ENCODE measurements at places on chromosomes 2 and 18.

DNA sequence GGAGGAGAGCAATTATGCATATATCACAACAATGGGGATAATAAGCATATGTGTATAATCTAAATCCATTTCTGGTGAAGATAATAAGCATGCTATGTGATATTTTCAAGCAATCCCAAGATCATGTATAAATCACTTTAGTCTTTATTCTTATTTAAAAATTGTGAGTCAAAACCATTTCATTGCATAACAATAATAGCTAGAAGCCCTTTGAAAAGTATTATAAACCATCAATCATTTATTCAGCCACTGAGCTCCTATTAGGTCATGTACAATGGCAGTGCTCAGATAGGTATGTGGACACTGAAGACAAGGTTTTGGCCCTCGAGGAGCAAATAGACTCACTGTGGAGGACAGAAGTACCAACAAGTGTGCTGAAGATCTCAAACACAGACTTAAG is 113.1 kb downstream of the CDCA7 start:
- DNase-seq: no peak

- DNase-seq: no peak
These were observed 100.3 kb downstream of the DAW1 start for GRCh38 chr2:227971619-227972230.

DNA sequence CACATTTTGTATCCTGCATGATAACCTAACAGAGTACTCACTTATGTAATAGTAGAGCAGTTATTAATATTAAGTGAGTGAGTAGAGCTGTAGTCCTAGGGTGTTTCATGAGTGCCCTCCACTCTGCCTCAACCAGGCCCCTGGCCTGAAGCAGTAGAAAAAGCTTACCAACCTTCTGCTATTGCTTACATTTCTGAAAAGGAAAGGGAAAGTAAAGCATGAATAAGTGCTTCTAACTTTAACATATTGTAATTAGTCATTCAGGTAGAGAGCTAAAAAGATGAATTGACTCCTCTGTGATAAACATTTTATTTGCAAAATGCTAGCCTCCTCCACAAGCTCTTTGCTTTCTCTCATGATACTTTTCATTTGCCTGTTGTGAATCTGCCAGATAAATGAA is 94.7 kb upstream of the RPE start:
- DNase-seq: no peak

GRCh38 chr18:42780171-42780570 is 335.3 kb downstream of the RIT2 start:
- no peak for DNase-seq

- DNase-seq: no peak
These were observed 58.5 kb downstream of the ADCY3 start for GRCh38 chr2:24861500-24861899.

- no peak for DNase-seq
These were observed 464.4 kb downstream of the CMPK2 start for GRCh38 chr2:6401301-6401700.

DNA sequence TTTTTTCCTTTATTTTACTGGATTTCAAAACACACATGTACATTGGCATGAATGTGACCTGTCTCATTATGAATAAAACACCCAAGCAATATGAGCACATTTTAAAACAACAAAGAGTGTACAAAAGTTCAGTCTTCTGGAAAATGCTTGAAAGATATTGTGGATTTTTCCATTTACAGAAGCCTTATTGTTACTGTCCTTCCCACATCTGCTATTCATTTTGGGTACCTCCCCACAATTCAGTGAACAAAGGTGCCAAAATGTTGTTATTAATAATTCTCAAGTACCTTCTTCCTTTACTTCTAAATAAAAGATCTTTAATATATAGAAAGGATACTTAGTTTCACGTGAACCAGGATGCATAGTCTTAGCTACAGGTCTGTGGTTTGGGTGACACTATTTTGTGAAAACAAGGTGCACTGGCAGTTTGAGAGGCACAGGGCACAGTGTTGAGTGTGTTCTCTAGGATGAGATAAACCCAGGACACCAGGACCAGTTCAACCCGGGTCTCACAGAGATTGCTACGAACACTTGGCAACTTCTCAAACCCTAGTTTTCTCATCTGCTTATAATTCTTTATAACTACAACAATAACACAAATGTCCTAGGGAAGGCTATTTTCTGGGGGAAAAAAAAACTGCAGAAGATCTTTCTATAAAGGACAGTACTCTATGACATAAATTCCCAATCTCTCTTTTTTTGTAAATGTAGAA is 84.5 kb upstream of the GALNT5 start:
- DNase-seq: no peak

GRCh38 chr18:33581856-33582255 is 3.8 kb downstream of the ASXL3 start:
- DNase-seq: no peak

DNA sequence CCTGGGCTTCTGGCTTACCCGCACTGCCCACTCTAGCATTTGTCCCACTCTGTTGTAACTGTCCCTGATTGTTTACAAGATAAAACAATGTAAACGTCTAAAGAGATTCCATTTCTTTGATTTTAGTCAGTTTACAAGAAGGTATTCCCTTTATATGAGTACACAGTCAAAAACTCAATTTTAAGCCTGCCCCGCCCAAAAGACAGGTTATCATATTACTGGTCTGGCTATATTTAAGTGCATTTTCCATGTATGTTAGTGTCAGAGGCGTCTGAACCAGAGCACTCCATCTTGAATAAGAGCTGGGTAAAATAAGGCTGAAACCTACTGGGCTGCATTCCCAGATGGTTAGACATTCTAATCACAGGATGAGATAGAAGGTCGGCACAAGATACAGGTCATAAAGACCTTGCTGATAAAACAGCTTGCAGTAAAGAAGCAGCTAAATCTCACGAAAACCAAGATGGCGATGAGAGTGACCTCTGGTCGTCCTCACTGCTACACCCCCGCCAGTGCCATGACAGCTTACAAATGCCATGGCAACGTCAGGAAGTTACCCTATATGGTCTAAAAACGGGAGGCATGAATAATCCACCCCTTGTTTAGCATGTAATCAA is 15.0 kb downstream of the GPR45 start:
- DNase-seq: no peak

GRCh38 chr2:107801498-107801897 is 25.2 kb upstream of the RGPD4 start:
- DNase-seq: peak; percentile 3

GRCh38 chr18:25189391-25190185 is 162.4 kb downstream of the ZNF521 start:
- DNase-seq: no peak

DNA sequence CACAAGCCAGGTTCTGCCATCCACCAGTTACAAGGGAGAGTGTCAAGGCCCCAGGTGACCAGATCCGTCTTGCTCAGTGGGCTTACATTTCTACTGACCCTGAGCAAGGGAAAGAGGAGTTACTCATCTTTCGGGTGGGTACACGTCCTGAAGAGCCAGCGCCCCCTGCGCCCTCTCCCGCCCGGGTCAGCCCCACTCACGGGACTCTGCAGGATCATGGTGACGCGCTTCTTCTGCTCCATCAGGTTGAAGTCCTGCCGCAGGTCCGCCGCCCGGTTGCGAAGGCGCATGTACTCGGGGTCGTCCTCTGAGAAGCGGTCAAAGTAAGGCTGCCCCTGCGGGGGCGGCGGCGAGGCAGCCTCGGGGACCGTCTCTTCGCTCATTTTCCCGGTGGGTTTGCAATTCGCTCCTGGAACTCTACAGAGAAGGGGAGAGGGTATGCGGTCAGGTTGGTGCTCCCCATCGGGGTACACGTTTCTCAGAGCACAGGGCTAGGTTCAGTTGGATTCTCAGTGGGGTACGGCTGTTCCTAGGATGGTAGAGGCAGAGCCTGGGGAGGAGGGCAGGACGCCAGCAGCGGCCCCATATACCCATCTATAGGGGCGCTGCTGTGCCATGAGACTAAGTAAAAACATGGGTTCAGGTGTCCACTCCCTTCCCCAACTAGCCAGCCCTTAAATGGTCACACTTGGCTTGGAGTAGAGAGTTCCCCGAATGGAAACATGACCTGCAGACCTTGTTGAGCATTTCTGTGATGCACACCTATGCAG is 61.8 kb downstream of the ADD2 start:
- no peak for DNase-seq

DNA sequence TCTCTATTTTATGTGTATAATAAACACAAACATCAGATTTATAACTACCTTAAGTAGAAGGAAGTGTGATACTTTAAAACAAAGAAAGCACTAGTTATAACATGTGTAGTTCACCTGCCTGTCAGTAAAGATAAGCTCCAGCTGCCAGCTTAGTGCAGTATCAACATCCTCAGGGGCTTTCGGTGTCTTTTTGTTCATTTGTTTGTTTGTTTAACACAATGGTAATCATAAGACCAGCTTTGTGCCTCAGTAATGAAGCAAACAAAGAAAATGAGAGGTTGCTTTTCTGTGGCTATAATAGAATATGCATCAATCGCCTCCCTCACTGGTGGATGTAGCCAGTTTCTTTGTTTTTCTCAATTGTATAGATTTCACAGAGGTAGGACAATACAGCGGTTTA is 1499.0 kb upstream of the TMEFF2 start:
- DNase-seq: peak; percentile 80

Measured in NCI-H1417 treated with DMSO at 0.1 percent for 48 hours (cell line).